ENCODE measurements at places on chromosomes 2 and 18.
A peak's percentile ranks its signal among the peaks of the same experiment; 100 is the strongest.

DNA sequence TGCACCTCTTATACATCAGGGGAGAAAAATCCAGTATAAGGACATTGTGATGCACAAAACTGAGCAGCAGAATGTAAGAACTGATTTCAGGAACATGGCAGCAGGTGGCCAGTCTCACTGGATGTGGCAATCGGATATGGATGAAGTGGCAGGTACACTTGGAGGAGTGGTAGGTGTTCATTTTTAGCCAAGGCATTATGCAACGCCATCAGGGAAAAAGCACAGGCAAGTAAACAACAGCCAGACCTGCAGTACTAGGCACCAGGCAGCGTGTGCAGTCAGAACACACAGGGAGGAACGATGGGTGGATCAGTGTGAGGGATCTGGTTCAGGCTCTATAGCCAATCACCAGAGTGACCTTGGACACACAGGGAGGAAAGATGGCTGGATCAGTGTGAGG is 77.4 kb upstream of the GCFC2 start:
- no peak for DNase-seq

GRCh38 chr2:60608679-60609078 is 55.2 kb upstream of the BCL11A start:
- DNase-seq = no peak

- no peak for DNase-seq
Observed at GRCh38 chr2:225233234-225233633, 166.3 kb upstream of the NYAP2 start.

DNA sequence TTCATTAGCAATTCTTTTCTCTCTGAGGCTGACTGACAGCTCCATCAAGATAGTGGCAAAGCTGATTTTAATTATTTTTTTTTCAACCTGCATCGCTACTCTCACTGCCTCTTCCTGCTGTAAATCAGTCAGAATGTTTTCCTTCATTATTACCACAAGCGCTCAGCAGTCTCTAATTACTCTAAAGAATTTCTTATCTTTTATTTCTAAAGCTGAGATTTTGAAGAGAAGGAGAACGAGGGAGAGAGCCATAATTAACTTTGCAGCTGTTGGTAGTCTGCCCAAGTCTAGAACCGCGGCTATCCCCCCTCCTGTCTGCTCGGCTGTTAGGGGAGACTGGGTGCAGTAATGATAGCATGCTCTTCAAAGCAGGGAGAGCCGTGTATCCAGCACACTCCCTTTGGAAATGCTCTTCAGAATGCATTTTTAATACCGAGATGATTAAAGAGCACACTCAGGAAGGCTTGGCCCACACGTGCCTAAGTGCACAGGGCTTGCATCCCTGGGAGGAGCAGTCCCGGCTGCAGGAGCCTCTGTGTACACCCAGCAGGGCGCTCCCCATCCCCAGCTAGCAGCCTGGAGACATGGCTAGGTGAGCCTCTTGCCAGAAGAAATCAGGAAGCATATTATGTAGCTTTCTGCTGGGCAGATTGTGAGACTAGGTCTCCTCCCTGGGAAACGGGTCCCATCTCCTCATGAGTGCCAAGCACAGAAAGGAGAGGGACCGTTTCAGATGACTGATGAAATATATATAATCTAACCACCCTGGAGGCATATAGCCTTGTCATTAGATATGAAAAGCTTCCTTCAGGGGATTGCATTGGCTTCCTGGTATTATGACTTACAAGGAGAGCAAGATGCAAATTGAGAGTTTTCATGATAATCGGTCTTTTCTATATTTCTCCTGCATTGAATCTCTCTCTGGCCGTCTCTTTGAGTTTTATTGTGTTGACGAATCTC is 555.2 kb downstream of the CMPK2 start:
- DNase-seq = no peak

DNA sequence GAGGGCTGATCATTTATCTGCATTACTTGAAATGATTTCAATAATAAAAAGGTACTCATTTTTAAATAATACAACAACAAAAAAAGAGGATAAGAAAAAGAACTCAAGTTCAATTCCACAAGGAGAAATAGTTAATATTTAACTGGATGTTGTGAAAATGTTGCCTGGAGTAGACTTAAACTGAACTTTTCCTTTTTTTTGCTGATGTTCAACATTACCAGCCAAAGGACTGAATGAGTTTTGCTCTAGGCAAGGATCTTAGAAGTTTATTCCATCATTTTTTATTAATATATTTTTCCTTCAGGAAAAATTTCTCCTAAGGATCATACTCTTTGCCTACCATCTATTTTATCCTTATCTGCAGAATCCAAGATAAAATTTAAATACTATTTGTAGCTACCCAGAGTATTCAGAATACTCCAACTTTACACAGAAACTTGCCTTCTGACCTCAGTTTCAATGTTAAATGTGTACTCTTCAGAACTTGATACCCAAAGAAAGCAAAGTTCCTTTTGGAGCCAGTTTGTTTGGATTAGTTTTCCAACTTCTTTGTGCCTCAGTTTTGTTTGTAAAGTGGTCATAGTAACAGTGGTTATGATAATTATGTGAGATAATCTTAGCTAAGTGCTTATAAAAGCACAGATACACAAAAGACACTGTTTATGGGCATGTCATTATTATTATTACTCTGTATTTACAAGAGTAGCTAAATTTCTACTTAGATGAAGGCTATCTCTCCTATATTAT is 12.8 kb downstream of the CKAP2L start:
- DNase-seq = no peak

- DNase-seq = no peak
Observed at GRCh38 chr2:183134016-183134415, 9.8 kb downstream of the NUP35 start.

DNA sequence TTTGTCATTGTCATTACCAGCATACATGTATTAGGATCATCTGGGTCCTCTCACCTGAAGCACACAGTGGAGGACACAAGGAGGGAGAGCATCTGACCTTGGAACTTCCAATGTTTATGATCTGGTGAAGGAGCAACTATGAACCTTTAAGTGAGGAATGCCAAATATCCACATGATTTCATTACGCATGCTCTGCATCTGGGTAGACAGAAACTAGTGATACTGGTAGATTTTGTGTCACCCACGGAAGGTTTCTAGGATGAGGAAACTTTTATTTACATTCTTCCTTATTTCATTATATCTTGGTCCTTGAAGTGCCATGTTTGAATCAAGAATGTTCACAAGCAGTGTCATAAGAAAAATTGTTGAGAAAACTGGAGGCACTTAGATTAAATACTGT is 32.1 kb downstream of the SPC25 start:
- no peak for DNase-seq

DNA sequence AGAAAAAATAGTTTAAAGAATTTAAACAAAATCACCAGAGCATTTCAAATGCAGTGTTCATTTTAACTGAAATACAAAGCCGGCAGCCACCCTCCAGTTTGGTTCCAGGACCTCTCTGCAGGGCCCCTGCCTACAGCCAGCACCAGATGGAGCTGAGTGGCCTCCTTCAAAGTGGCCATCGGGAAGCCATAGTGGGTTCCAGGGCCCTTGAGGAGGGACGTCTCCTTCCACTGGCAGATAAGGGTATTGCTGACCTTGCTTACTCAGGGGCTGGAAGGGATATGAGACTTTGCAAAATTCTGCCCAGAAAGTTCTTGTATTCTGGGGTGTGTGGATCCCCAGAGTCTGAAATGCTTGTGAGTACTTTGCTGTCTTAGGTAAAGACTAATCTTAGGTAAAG is 205.2 kb upstream of the APCDD1 start:
- no peak for DNase-seq

GRCh38 chr2:46438794-46439193 is 40.6 kb upstream of the TMEM247 start:
- no peak for DNase-seq

DNA sequence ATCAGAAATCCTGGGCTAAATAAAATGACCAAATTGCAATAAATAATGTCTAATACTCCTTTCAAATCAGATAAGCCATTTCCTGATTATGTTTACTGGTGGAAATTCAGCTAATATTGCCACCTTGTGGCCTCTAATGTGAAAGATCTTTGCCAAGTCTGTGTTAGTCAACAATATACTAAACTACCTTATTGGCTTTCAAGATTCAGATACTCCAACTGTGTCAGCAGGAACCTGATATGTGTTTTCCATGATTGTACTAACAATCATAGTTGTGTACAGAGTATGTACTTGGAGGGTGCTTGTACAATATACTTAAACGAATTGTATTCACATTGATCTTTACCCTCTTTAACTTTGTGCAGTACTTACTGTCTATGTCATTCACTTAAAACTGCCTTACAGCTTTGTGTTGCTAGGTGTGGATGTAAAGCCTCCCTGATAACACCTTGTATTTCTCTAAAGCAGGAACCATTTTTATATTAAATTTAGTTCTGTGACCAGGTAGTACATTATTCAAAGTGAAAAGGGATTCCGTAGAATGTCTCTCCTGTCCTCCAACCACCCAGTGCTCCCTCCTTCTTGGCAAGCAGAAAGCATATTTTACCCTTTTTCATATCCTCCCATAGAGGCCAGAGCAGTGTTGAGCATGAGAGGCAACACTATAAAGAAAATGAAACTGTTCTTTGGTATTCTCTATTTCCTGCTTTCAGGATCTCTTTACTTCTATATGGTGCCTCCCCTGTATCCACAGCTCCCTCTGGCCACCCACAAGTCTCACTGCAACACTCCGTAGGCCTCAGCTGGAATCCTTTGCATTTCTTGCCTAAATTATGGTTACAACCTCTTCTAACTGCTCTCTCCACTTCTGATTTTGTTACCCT is 75.2 kb upstream of the C2orf15 start:
- DNase-seq = peak; percentile 11

DNA sequence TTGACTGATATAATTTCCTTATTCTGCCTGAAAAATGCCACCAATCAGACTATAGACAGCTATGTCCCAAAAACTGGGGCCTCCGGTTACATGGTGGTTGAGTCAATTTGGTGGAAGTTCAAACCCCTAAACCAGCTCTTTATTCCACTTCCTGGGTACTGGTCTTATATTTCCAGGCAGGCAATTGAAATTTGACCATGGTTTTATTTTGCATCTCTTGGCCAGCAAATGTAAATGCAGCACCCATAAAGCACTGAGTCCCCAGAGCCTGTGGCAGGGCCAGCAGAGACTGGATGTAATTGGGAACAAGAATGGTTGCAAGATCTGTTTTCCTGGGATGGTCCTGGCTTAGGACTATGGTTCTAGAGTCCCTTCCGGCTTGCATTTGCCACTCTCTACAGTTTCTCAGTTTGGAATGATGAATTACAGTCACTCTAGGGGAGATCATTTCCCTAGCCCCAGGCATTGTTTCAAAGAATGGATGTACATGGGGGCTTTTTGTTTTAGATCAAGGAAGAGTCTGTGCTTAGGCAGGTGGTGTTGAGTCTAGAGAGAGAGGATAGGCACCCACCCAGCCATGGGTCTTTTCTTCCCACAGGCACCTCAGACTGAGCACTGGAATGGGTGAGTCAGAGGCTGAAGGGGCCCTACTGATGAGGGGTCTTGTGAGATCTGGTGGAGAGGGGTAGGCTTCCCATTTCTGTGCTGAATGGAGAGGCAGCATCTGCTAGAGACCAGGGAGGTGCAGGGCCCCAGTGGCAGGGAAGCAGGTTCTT is 108.4 kb upstream of the CDC42EP3 start:
- DNase-seq = no peak

Data from activated CD4-positive, alpha-beta T cell treated with anti-CD3 and anti-CD28 coated beads for 4 hours (primary cell).